ENCODE measurements at places on chromosomes 2 and 18.

DNA sequence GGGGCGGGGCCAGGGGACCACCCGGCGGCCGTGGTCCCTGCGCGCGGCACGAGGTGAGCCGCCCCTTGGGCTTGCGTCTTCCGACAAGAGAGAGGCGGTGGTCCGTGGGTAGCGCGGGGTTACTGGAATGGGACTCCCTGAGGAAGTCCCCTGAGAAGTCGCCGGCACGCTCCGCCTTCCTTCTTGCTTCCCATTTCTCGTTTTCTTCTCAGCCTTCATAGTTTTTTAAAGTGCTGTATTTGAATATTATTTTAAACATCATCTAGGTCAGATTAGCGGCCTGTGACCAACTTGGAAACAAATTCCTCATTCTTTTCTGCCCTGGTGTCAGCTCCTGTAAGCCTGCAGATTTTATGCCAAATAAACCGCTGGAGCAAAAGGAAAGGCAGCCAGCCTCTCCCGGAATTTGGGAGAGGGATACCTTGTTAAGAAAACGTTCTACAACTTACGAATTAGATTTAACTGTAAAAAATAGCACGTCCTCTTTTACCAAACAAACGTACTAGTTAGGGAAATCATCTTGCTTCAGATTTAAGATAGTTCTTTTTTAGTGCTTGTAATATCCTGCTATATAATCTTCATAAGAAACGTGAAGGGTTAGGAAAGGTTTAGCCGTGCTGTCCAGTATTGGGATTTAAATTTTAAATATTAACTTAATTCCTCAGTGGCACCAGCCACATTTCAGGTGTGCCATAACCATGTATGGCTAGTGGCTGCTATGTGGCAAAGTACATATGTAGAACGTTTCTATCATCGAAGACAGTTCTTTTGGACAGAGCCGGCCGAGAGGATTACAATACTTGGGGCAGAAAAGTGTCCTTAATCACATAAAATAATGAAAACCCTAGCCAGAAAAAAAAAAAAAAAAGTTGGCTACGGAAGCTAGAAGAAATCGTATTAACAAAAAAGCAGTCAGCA is 628 bp upstream of the PTPN2 start:
- no peak for DNase-seq

DNA sequence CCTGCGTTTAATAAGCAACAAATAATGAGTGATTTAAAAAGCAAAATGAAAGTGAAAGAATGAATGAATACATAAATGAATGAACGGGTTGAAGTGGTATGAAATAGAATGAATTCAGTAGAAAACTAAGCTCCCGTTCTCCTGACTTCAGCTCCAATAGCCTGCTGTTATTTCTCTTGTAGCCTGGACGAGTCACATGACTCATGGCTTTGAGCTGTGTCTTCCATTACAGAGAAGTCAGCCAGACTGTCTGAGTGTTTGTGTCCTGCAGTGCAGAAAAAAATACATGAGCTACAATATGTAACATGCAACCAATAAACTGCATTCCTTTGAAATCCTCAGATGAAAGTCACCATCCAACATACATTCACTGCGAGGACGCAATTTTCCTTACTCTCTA is 21.2 kb downstream of the SCG2 start:
- no peak for DNase-seq

DNA sequence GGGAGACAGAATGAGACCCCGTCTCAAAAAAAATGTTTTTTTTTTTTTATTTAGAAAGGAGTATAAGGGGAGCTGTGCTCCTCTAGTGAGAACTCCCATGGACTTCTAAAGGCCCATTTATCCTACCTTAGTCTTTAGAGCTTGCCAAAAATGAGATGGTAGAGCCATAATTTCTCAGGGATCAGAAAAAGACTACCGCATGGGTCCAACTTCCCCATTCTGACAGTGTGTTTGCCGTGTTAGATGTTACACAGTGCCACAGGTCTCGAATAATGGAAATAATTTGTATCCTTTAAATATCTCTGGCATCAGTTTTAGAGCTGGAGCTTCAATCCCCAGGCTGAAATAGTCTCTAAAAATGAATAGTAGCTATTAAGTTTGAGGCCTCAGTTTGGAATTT is 6.0 kb upstream of the SLC39A10 start:
- DNase-seq, result no peak

DNA sequence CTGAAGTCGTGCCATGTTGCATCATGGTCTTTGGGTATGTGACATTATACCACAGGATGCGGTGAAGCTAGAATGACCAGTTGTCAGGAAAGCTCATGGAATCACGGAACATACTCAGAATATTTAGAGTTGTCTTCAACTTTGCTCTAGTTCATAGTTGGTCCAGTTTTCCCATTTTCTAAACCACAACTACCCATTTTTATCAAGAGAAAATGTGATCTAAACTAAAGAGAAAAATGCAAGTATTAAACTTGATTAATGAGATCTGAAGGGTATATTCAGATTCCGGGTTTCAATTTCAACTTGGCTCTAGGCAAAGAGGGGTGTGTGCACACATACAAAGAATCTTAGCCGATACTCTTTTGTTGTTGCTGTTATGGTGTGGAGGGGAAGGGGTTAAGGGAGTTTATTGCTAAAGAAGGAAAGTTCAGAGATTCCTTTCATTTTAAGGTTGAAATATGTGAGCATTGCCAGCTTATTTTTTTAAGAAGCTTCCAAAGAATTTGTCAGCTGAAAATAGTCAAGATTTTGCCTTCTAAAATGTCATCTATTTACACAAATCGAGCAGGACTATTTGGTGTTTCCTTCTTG is 516.6 kb upstream of the ZEB2 start:
- no peak for DNase-seq

GRCh38 chr2:37869771-37870170 is 55.3 kb upstream of the RMDN2 start:
- no peak for DNase-seq

GRCh38 chr18:73793386-73793785 is 354.2 kb downstream of the FBXO15 start:
- DNase-seq, result no peak

GRCh38 chr18:34913837-34914661 is 127.2 kb upstream of the MAPRE2 start:
- DNase-seq, result no peak

DNA sequence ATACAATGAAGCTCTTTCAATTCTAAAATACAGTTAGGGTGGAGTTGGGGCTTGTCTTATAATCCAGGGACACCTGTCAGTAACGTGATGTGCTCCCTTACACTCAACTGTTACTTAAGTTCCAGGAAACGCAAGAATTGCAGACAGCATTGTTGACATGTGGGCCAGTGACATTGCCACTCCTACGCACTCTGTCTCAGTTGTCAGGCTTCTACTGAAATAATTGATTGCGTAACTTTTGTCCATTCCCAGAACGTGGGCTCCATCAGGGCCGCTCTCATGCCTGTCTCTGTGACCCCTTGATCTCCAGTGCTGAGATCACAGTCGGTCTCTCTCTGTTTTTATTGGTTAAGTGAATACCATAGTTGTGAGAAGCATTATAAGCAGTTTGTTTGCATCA is 487.8 kb downstream of the GALR1 start:
- no peak for DNase-seq

- no peak for DNase-seq
Observed at GRCh38 chr2:223994562-223995162, 37.4 kb downstream of the MRPL44 start.

DNA sequence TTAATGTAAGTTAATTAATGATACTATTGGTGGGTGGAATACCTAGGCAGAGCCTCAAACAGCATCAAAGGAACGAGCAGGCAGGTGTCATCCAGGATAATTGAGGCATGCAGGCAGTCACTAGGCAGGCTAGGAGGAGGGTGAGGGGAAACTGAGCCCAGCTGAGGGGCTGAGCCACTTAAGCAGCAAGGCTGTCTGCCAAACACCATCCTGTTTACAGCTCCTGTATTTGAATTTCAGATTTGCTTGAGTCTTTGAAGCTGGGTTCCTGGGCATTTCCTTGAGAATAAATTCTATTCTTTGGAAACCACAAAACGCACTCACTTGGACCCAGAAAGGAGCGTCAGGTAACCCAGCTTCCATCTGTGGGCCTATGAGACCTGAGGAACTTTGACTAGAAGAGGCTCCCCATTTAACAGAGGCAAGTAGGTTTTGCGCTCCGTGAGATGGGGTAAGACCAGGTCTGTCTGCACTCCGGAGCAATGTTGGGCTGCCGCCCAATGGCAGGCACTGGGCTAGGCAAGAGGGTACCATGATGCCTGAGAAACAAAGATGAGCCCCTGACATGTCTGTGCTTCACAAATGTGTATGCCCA is 2.0 kb downstream of the EDAR start:
- DNase-seq, result peak; percentile 26

- DNase-seq, result peak; percentile 27
Observed at GRCh38 chr2:128504246-128505149, 185.8 kb upstream of the HS6ST1 start.

- no peak for DNase-seq
Observed at GRCh38 chr2:43233218-43234212, 7.1 kb upstream of the ZFP36L2 start.

DNA sequence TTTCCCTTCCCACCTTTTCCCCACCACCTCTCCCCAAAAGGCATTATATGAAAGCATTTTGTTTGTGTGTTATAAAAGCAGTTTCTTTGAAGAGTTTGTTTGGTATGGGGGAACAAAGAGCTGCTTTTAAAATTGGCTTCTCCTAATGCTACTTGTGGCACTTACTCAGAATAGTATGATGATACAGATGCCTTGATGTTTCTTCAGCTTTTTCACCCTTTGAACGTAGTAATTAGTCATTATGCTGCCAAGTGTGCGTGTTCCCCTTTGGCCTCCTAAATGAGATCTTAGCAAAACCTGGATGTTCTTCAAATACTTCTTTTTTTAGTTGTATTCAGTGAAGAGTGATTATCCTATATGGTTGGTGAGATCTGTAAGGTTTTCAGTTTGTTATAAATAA is 183.4 kb downstream of the PTGR3 start:
- DNase-seq, result no peak

DNA sequence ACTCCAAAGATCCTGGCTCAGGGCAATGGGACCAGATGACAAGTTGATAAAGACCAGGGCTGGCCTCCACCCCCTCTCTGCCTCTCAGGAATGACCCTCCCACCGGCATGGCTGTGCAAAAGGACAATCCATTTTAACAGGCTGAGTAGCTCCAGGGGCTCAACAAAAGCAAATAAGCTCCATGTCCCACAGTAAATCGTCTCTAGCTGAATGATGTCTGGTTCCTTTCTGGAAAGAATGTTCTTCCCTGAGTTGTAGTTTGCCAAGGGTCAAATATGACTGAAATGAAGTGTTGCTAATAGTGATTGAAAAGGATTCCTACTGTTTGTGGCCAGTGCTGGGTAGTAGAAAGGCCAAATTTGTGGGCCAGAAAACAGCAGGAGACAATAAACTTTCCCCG is 434.4 kb upstream of the ETAA1 start:
- no peak for DNase-seq

DNA sequence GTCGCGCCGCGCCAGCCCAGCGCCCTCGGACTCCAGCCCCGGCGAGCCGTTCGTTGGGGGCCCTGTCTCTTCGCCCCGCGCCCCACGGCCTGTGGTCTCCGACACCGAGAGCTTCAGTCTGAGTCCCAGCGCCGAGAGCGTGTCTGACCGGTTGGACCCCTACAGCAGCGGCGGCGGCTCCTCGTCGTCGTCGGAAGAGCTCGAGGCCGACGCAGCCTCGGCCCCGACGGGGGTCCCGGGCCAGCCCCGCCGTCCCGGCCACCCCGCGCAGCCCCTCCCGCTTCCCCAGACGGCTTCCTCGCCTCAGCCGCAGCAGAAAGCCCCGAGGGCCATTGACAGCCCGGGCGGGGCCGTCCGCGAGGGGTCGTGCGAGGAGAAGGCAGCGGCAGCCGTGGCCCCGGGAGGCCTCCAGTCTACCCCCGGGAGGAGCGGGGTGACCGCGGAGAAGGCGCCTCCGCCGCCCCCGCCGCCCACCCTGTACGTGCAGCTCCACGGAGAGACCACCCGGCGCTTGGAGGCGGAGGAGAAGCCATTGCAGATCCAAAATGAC is 1.4 kb downstream of the PHLPP1 start:
- peak; percentile 39 for DNase-seq

GRCh38 chr2:102185347-102185746 is 1.5 kb upstream of the IL1RL2 start:
- DNase-seq, result no peak

GRCh38 chr2:239689410-239689809 is 288.6 kb upstream of the HDAC4 start:
- DNase-seq, result no peak

DNA sequence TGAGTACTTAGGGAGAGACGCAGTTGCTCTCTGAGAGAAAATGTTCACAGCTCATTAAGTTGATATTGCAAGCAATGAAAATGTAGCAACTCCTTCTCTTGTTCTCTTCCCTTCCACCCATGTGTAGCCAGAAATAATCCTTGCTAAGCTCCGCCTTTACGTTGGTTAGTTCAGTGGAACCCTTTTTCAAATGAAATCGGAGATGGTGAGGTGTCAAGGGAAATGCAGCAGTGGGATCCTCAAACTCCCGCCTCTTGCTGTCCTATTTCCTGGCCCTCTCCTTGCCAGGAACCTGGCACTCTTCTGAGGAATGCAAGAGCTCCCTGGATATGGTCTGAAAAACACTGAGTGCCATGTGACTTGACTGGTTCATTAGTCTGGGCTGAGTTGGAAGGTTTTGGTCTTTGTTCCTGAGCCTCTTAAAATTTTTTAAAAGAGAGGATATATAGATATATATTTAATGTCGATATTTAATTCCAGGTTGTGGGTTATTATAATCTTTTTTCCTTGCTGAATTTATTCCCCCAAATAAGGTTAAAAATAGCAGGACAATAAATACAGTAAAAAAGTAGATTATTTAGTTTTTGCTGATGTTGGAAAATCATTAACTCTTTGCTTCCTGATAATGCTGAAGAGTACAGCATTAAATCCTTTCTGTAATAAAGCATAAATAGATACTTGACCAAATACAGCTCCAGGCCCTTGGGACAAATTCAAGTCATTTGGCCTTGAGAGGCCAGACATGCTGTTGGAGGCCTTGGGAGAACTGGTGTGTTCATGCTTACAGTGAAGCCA is 116.2 kb downstream of the EML6 start:
- DNase-seq, result no peak

GRCh38 chr18:52652391-52652790 is 312.4 kb downstream of the DCC start:
- no peak for DNase-seq

- DNase-seq, result no peak
Observed at GRCh38 chr18:45793264-45793965, 32.1 kb upstream of the SIGLEC15 start.

DNA sequence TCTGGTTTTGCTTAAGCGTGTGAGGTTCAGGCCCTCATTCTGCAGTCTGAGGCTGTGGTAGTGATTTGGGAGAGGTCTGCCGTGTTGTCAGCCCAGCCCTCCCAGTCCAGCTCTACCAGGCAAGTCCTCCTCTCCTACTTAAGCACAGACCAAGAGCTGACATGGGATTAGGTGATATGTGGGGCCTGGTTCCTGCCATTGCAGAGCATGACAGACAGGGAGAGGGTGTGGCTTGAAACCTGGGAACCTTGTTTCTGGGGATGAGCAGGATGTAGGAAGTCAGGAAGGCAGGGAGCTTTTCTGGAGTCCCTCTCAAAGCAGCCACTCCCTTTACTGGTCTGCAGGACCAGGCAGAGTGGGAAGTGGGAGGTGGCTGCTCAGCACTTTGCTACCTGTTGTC is 38.6 kb downstream of the PTPRM start:
- no peak for DNase-seq

- DNase-seq, result no peak
Observed at GRCh38 chr2:152227969-152228592, 52.5 kb upstream of the STAM2 start.

GRCh38 chr18:55038162-55038561 is 78.9 kb upstream of the CCDC68 start:
- DNase-seq, result no peak

All from CD4-positive, alpha-beta T cell treated with Interferon gamma for 1 hour (primary cell).